ENCODE measurements at places on chromosomes 5 and 9. TPM values are rescaled to one million over a fixed set of nuclear protein-coding genes. Genes with fewer than 3 reads are reported as not detected.

The IFNA21 gene
- total RNA-seq, result not detected

The CNTLN gene
- total RNA-seq, result 6.0 TPM

The VCAN gene
- 11.0 TPM for total RNA-seq

The IDNK gene
- total RNA-seq, result 5.7 TPM

The C7 gene
- not detected for total RNA-seq

The FOXD4L6 gene
- not detected for total RNA-seq

The OR1N1 gene
- total RNA-seq, result not detected

The CDH6 gene
- total RNA-seq, result 0.09 TPM
